ENCODE measurements at places on chromosomes 16 and 17. TPM values are rescaled to one million over a fixed set of nuclear protein-coding genes. Genes with fewer than 3 reads are reported as not detected.

- no peak for DNase-seq
These were observed 42.6 kb downstream of the NLRP1 start for GRCh38 chr17:5541610-5542202.

The TOX3 gene
- not detected for polyA plus RNA-seq

DNA sequence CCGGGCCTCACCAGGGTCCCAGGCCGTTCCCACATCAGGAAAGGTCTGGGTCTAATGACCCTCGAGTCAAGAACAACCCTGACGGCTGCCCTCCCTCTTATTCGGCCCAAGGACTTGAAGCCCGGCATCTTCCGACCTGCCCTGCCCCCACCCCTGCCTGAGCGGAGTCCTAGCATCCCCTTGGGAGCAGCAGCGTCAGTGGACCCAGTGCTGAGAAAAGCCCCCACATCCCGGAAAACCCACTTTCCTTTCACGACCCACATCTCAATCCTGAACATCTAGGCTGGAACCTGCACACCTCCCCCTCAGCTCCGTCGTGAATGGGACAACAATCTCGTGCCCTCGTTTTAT is 769 bp downstream of the TMEM88 start:
- DNase-seq: no peak

The CTRB1 gene
- not detected for polyA plus RNA-seq

GRCh38 chr16:84059111-84059510 is 16.5 kb upstream of the SLC38A8 start:
- no peak for DNase-seq
